ENCODE measurements at places on chromosomes 7 and 10.
A peak's percentile ranks its signal among the peaks of the same experiment; 100 is the strongest.

DNA sequence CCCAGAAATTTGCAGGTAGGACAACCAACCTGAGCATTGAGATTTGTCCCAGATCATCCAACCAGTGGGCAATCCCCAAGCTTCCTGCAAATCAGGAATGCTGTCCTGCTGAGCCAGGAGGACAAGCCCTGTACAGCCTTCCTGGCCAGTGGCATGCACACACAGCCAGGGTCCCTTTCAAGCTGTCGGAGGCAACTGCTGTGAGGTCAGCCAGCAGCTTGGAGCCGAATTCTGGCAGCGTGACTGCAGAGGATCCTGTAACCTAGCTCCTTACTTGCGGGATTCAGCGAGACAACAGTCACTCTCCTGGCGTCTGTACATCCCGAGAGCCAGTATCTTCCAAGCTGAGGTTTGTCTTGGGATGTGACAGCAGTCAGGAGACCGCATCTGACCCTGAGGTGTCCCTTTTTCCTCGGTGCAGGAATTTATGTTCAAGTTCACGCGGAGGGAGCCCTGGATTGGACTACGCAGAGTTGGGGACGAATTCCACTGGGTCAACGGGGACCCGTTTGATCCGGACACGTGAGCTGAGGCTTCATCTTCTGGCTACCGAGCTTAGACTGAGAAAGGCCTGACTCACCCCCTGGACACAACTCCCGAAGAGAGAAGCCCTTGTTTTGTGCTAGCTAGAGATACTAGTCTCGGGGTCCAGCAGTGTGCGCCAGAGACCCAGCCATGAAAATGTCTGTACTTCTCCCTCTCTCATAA, 18.3 kb downstream of the CLEC2L start:
- DNase-seq, result no peak

- peak; percentile 34 for DNase-seq
Observed at GRCh38 chr10:103936022-103936421, 18.0 kb upstream of the STN1 start.

- DNase-seq, result no peak
Observed at GRCh38 chr10:88901984-88902789, 22.1 kb downstream of the STAMBPL1 start.

DNA sequence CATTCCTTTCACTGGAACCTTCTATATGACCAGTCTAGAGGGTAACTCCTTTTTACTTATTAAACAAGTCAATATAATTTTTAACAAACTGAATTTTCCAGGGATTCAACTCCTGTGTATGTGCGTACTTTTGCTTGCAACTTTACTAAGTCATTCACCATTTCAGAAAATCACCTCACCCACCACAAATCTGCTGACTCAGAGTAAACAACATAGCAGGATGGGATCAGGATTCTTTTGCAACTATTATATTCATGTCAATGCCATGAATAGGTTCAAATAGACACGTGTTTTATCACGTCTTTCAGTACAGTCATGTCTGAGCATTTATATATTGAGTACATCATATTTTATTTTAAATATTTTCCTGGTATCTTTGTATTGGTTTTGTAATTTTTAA, 14.5 kb downstream of the CTTNBP2 start:
- no peak for DNase-seq

DNA sequence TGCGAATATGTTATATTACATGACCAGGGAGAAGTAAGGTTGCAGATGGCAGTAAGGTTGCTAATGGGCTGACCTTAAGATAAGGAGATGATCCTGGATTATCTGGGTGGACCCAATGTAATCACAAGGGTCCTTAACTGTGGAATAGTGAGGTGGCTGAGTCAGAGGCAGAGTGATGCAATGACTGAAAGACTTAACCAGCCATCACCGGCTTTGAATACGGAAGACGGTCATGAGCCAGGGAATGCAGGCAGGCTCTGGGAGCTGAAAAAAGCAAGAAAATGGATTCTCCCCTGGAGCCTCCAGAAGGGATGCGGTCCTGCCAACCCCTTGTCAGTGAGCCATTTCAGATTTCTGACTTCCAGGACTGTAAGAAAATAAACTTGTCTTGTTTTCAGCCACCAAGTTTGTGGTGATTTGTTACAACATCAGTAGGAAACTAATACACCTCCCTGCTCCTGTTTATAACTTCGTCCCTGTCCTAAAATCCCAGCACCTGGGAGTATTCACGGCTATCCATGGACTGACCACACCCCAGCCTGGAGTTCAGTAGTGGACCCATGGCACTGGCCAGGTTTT, 4.6 kb upstream of the C10orf95 start:
- DNase-seq, result no peak

Data from SHP77 (cell line).